ENCODE measurements at places on chromosomes 5 and 9.

DNA sequence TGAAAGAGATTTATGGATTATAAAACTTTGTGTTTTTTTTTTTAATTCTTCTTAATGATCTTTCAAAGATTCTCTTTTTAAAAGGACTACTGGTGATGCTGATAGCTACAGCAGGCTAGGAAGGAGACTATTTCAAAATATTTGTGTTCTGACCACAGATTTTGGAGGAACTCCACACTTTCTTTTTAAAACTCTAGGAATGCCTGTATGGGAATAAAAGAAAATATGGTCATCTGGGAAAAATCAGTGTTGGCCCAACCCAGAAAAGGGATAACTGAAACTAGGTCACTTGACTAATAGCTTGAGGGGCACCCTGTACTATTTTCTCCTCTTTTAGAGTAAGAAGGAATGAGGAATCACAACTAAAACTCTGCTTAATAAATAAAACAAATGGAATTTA, 97.6 kb upstream of the ADAMTS19 start:
- DNase-seq: no peak

- DNase-seq: no peak
Measured at GRCh38 chr9:134231330-134231745, 67.0 kb upstream of the RNU6ATAC start.

DNA sequence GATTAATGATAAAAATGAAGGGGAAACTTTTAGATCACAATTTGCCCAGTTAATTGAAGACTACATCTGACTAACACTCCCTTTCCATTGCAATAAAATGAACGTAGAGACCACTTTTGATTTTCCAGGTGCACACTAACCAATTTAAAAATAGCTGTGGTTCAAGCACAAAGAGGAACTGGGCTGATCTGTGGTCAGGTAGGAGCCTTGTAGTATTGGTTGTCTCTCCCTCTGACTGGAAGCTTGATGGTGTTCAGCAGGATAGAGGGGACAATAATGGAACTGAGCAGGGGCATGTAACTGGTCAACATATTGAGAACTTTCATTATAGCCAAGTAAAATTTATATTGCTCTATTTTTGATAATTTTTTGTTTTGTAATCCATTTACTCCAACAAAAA, 886.8 kb upstream of the SEMA6A start:
- DNase-seq: no peak

GRCh38 chr5:45692481-45692880, 3.7 kb downstream of the HCN1 start:
- no peak for DNase-seq

DNA sequence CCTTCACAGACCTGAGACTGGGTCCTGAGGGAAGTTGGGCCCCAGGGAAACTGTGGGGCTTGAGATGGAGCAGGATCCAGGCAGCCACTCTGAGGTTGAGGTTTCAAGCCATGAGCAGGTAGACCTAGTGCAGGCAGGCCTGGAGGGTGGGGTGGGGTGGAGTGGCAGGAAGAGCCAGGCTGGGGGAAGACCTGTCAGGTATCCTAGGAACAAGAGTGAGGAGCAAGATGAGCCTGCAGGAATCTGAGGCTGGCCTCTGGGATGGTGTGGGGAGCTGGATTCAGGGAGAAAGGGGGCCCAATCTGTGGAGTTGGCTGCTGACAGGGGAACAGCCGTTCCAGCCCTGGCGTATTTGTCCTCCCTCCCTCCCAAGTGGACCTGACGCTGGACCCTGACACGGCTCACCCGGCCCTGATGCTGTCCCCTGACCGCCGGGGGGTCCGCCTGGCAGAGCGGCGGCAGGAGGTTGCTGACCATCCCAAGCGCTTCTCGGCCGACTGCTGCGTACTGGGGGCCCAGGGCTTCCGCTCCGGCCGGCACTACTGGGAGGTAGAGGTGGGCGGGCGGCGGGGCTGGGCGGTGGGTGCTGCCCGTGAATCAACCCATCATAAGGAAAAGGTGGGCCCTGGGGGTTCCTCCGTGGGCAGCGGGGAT, 9.8 kb downstream of the RACK1 start:
- DNase-seq: no peak

- no peak for DNase-seq
Measured at GRCh38 chr5:16192311-16192710, 12.7 kb upstream of the MARCHF11 start.

- DNase-seq: no peak
Measured at GRCh38 chr9:83688921-83689320, 18.8 kb downstream of the UBQLN1 start.

GRCh38 chr9:28938981-28939380, 1365.7 kb upstream of the C9orf72 start:
- DNase-seq: no peak

DNA sequence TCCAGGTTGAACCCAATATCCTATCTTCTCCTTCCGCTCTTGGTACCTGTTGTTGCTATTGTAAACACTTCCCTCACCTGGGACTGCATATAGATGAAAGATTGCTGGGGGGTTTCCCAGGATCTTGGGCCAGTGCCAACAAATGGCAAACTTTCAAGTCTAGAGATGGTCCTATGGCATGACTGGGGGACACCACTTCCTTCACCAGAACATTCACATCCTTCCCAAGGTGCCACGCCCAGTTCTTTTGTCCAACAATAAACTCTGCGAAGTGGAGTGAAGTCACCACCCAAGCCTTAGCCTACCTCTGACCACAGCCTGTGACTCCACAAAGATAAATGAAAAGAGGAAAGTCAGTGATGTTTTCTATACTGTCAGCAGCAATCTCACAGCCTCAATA, 34.4 kb downstream of the DOCK8 start:
- DNase-seq: no peak

- peak; percentile 64 for DNase-seq
Measured at GRCh38 chr9:111759762-111760639, 34.7 kb downstream of the SHOC1 start.

DNA sequence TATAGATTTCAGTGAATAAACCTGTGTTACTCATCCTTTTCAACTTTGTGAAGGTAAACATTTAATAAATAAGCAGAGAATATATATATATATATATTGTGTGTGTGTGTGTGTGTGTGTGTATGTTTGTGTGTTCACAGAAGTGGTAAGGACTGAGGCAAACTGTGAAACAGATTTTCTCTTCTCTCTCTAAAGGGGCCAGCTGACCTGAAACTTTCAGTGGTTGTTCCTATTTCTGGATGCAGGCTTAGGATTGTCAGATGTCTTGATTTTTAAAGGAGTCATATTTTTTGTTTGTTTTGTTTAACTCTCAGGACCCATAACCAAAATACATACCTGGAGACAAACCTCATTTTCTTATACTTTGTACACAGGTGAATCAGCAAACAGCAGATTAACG, 714.9 kb upstream of the MEF2C start:
- DNase-seq: no peak

DNA sequence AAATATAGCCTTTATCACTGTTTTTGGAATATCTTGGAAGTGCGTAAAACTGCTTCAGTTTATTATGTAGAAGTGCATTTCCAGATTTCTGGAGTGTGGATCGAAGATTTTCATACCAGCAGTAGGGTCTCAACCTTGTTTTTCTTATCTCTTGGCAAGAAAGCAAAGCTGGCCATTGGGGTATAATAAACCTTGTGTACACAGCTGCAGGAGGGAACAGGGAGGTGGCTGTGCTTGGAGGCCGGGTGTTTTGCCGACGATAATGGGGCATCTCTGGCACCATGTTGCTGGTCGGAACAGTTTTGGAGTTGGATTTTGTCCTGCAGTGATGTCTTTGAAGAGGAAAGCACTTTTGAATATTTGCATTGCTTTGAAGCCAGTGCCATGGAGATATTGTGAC, 308.8 kb upstream of the DMRT1 start:
- peak; percentile 90 for DNase-seq

DNA sequence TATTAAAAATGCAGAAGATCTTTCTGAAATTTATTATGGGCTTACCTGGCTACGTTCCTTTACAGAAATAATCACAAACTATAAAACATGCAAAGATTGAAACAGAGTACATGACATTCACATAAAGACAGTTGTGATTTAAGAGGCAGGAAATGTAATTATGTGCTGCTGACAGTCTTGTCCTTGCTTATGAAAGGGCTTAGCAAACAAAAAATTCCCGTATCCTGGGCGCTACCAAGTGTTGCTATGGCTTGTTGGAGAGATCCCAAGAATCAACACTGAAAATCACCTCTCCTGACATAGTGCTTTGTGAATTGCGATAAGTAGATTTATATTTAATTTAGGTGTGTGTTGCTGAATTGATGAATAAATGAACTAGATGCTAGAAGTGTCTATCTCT, 352.5 kb upstream of the C9orf72 start:
- DNase-seq: peak; percentile 87

GRCh38 chr9:133605446-133605845, 3.7 kb downstream of the FAM163B start:
- no peak for DNase-seq

GRCh38 chr9:79477241-79477840, 94.4 kb upstream of the TLE4 start:
- no peak for DNase-seq

DNA sequence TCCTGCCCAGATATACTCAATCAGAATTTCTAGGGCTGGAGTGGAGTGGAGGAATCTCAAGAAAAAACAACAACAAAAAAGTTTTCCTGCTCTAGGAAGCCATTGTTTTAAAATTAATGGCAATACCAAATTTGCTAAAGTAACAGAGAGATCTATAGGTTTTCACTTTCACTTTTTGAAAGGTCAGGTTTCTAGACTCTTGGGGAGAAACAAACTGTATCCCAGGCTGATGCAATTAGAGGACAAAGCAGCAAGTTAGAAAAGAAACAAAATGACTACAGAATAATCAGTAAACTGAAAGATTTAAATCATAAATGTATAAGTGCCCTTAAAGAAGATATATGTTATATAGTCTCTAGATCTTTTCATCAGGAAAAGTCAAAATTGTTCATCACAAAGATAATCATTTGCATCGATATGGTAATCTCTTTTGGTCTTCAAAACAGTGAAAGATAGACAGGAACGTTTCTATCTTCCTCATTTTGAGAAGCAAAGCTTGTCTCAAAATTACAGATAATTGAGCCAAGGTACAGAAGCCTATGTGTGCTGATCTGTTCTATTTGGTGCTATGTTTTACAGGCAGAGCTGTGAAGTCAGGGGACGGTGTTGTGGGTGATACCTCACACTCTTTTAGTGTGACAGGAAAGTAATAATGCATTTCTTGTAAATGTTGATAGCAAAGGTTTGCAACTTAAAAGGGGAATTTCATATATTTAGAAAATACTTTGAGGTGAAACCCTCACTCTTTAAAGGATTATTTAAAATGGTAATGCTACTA, 1746.6 kb upstream of the C9orf72 start:
- DNase-seq: no peak

GRCh38 chr5:139246394-139246793, 47.1 kb upstream of the MATR3 start:
- no peak for DNase-seq

DNA sequence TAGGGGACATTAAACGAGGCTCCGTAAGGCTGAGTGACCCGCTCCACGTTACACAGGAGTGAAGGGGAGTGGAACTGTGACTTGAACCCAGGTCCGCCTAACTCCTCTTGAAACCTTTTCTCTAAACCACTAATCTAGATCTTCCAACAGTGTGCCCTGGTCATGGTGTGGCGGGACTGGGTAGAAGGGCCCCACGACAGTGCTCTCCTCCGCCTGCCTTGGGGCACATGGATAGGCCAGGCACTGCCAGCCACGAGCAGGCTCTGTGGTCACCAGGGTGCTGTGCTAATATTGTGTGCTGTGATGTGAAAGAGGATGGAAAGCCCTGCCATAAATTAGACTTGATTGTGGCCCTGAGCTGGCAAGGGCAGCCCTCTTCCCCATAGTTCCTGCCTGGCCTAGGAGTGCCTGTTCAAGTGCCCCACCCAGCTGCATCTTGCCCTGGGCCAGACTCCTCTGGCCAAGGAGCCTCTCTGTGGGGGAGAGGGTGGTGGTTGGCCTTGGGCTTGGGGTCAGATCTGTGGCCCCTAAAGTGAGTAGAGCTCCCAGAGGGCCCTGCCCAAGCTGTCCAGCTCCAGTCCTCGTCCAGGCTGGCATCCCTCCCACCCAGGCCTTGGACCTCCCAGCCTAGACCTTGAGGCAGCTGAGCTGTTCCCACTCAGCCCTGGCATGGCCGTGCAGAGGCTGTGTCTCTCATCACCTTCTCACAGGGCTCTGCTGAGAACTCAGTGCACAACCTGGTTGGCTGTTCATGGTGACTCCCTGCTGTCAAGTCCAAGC, 67.8 kb upstream of the TBC1D2 start:
- no peak for DNase-seq

DNA sequence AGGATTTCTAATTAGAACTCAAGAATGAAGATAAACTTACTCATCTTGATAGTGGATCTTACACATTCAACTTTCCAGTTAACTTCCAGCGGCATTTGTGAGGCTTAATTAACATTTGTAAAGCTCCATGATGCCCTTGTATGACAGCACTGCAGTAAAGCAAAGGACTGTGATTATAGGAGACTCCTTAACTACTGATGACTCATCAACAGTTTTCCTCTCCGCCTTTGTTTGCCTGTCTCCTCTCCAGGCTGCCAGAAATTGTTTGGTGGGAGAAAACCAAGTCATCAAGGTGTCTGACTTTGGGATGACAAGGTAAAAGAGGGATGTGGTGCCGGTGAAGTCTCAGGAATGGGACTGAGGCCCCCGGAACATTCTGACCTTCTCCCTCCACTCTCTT, 20.4 kb upstream of the CYFIP2 start:
- no peak for DNase-seq

DNA sequence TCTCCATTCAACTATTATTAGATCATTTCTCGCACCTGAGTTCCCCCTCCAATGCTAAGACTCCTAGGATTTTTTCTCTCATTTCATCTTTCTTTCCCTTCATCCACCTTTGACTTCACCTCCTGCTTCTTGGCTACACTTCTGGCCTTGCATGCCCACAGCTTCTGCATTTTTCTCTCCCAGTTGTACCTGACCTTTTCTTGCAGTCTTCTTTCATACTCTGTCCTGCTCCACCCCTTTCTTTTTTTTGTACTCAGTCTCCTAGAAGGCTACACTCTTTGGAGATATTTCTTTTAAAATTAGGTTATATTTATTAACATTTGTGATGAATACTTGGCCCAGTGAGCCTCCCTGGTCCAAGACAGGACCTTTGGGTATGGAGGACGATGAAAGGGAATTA, 190.4 kb downstream of the DEPDC1B start:
- DNase-seq: no peak

GRCh38 chr5:159616952-159617351, 286.7 kb upstream of the IL12B start:
- no peak for DNase-seq

DNA sequence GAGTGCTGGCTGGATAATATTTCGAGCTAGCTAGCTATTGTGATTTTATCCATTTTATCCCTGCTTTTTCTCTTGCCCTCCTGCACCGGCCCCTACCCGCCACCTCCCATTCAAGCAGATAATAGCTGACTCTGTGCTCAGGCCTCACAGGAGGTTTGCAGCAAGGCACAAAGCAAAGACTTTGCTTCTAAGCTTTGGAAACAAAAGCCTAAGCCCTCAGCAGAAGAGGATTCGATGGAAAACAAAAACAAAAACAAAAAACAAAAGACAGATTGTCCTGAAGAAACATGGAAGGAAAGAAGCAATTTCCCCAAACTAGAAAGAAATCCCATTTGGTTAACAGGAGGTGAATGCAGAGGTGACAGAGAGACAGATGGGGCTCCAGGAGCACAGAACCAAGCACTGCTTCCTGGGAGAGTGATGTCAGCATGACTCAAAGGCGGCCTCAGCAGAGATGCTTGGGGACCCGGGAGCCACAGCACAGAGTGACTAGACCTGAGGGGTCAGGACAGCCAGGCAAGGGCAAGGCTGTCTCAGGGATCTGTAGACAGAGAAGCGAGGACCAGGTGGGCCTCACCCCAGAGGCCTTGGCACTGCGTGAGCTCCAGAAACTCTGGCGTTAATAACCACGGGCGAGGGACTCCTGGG, 28.4 kb downstream of the MTX3 start:
- DNase-seq: no peak

GRCh38 chr9:90343991-90344390, 298.6 kb downstream of the DIRAS2 start:
- no peak for DNase-seq
